Hematopoietic multipotent progenitor cell treated with erythropoietin and hydrocortisone succinate and interleukin-3 and kit ligand, for 17 days (in vitro differentiated cells): ENCODE measurements at places on chromosomes 3 and 15.

- no peak for DNase-seq
These were observed 452 bp upstream of the SV2B start for GRCh38 chr15:91099616-91099994.

GRCh38 chr3:129162729-129163579 lies 2.1 kb upstream of the ISY1 start:
- DNase-seq = no peak

DNA sequence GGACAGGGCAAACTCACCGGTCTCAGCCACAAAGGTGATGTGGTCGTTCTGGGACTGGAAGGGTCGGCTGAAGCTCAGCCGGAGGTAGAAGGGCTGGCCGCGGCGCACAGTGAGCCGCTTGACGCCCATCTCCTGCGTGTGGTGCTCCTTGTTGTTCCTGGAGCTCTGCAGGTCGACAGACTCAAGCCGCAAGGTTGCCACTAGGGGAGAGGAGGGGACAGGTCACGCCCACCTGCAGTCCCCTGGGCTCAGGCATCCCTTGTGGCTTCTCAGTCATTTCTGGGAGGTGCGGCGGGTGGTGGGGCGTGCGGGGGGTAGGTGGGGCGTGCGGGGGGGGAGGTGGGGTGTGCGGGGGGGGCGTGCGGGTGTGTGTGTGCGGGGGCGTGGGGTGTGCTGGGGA lies 26.7 kb upstream of the TGM5 start:
- DNase-seq = no peak

- DNase-seq = no peak
These were observed 418.8 kb downstream of the MAGI1 start for GRCh38 chr3:65619888-65620287.

GRCh38 chr15:62953021-62953420 lies 89.5 kb upstream of the TPM1 start:
- no peak for DNase-seq

DNA sequence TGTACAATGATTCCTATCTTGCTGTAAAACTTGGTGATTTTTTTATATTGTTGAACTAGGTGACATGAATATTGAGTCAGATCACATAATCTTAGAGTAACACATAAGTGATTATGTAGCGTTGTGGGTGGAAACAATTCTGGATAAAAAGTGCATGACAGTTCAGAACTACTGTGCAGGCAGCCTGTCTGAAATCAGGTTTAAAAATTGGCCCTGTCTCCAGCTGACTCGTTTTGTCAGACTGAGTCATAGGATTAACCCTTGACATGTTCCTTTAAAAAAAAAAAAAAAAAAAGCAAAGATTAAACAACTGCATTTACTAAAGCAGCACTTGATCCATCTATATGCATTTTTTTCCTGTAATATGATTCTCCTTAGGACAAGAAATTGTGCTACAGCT lies 160.0 kb upstream of the CGNL1 start:
- no peak for DNase-seq
